NCI-H1105 (cell line): ENCODE measurements at places on chromosomes 13 and 19.

GRCh38 chr19:35310811-35311465, 18.0 kb upstream of the CD22 start:
- DNase-seq: no peak

DNA sequence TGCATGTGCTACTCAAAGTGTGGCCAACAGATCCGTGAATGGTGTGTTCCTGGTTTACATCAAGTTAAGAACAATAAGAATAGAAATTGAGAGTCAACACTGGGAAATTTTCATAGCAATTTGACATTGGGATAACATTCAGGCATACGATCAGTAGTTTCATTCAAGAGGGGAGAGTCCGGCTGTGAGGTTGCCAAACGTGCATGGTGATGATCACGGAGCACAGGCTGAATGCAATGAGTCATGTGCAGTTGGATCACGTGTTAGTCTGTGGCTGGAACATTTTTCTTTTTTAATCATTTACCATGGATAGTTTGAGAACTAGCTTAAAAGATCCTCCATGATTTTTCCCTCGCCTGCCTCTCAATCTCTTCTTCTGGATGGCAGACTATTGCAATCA, 2.5 kb upstream of the DCT start:
- DNase-seq: no peak

DNA sequence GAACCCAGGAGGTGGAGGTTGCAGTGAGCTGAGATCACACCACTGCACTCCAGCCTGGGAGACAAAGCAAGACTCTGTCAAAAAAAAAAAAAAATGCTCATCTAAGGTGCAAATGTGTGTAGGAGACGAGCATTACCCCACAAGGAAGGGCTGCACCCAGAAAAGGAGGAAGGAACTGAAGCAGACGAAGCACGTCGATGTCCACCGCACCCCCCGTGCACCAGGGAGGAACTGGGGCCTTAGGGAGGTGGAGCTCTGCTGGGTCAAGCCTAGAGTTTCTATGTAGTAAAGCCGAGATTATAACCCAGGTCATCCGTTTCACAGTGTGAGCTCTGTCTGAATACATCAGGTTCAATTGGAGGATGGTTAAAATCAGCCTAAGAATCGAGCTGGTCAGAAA, 1.1 kb downstream of the VSTM1 start:
- no peak for DNase-seq

GRCh38 chr13:105346141-105346775, 1189.2 kb downstream of the EFNB2 start:
- DNase-seq: no peak

DNA sequence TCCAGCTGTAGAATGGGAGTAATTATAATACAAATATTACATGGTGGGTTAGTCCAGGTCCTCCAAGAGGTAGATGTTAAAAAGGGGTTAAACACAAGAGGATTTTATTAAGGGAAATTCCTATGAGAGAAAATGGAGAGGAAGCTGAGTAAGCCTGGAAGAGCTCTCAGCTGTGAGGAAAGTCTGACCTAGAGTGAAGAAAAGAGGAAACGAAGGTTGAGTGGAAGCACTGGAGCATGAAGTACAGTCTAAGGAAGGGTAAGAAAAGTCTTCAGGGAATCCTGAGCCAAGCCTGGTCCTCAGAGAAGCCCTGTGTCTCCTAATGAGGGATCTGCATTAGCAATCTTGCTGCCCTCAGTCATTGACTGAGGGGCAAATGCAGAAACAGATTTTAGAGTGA, 506.2 kb downstream of the GPC5 start:
- DNase-seq: no peak

DNA sequence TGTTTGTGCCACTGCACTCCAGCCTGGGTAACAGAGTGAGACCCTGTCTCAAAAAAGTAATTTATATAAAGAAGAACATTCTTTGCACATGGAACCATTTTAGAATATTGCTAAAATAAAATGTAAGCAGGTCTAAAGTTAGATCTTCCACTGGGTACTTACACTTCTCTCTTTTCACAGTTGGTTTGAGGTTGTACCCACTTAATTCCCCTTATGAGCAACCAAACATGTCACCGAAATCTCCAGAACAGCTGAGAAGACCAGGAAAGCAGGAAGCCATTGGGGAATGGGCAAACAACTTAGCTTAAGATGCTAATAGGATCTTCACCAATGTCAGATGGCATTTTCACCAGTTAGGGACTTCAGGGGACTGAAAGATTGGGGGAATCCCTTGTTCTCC, 18.8 kb downstream of the NLRP4 start:
- DNase-seq: no peak

- DNase-seq: peak; percentile 36
Measured at GRCh38 chr19:17346109-17346671, 8.8 kb downstream of the GTPBP3 start.

DNA sequence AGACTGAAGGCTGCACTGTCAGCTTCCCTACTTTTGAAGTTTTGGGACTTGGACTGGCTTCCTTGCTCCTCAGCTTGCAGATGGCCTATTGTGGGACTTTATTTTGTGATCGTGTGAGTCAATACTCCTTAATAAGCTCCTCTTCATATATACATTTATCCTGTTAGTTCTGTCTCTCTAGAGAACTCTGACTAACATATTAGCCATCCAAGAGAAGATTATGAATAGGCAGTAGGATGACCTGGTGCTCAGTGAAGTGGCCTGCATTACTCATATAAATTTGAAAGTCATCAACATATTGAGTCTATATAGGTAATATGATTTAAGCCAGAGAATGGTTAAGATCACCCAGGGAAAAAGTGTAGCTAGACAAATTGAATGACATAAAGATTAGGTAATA, 136.3 kb upstream of the UFM1 start:
- no peak for DNase-seq

- no peak for DNase-seq
Measured at GRCh38 chr19:32197896-32198882, 147.2 kb upstream of the ZNF507 start.

DNA sequence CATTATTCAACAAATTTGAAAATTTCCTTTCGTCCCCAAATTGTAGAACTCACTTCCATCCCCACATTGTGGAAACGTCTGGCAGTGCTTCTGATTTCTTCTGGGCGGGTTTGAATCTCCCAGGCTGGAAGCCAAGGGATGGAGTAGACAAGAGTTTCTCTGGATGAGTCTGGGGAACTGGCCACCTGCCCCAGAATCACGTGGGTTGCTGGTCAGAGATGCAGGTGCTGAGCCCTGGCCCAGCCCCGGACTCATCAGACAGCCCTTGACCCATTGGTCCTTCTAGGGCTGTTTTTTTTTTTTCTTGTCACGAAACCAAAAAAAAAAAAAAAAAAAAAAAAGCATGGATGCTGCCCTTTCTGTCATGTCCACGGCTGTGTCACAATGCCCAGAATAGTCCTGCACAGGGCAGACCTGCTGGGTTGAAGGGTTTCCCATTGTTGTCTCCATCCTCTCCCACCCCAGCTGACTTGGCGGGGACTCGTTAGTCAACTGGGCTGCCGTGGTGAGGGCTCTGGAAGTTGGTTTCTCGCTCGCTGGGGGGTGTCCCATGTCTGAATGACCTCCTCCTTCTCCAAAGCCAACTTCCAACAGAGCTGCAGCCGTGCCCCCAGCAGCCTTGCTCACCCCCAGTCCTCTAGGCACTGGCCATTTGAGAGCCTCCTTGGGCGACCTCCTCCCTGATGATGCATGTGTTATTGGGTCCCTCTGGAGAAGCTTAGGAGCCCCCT, 12.8 kb downstream of the CHST8 start:
- no peak for DNase-seq

GRCh38 chr13:30431269-30431940, 9.1 kb downstream of the UBE2L5 start:
- no peak for DNase-seq

DNA sequence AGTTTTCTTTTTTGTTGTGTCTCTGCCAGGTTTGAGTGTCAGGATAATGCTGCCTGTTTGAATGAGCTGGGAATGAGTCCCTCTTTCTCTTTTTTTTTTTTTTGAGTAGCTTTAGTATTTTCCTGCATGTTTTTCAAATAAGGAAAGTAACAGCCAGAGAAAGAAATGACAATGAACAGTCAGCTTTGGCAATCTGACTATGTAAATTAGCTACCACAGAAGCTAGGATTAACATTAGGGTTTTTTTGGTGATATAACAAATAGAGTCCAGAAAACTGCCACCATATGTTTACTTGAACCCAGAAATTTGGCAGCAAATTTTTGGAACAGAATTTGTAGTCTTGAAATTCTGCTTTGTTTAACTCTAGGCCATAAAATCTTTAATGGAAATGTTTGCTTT, 50.5 kb downstream of the SGCG start:
- no peak for DNase-seq

GRCh38 chr13:39945226-39945625, 289.8 kb downstream of the COG6 start:
- DNase-seq: no peak

- no peak for DNase-seq
Measured at GRCh38 chr13:24052547-24053518, 107.7 kb upstream of the SPATA13 start.

GRCh38 chr19:20259615-20260014, 92.6 kb downstream of the ZNF486 start:
- DNase-seq: no peak

DNA sequence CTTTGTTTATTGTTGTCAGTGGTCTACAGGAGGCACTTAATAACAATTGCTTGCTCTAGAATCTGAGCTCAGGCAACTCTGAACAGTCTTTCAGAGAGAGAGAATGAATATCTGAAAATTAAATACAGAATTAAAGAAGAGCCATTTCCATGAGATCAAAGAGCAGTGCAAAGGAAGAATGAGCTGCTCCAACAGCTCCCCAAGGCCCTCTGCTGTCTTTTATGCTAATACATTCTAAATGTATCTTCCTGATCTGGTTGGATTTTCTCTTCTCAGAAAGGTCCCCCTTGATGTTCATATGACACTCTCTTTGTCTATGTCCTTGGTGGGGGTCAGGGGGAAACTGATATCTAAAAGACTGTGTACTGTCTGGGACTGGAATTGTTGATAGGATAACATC, 1029.6 kb downstream of the PCDH9 start:
- DNase-seq: no peak
